Activated T-cell treated with anti-CD3 and anti-CD28 coated beads for 1 hour (primary cell): ENCODE measurements at places on chromosomes 1 and 21.

- DNase-seq, result no peak
Measured at GRCh38 chr1:87437663-87438295, 109.1 kb downstream of the LMO4 start.

- DNase-seq, result no peak
Measured at GRCh38 chr1:206445116-206445515, 25.2 kb upstream of the IKBKE start.

- DNase-seq, result no peak
Measured at GRCh38 chr1:90274376-90274775, 279.5 kb downstream of the ZNF326 start.

GRCh38 chr1:153355445-153356071, 2.1 kb upstream of the S100A9 start:
- peak; percentile 20 for DNase-seq

DNA sequence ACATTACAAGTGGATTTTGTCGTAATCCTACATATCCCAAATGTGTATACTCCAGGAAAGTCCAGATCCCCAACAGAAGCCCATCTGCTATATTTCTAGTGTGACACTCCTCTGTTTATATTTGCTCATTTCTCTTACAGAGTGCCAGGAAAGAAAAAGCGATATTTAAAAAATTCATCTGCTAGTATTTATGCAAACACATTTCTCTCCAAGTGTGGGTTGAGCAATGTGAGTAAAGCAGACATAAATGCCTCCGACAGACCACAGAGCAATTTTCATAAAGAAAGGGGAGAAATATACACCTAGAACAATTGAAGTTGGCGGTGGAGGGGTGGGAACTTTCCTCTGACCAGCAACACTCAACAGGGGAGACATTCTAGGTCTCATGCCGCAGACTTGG, 22.2 kb upstream of the RAP1A start:
- no peak for DNase-seq
